Activated CD4-positive, alpha-beta T cell treated with anti-CD3 and anti-CD28 coated beads, Interleukin-2, amount 10 ng/mL, durations not matched to agents 7 days and 5 days (primary cell): ENCODE measurements at places on chromosomes 1 and 21.

GRCh38 chr1:177705839-177706238 is 264.0 kb downstream of the SEC16B start:
- no peaks in the 10 kb centered on the region for H3K4me1 ChIP-seq
- no peaks in the 10 kb centered on the region for H3K36me3 ChIP-seq
- no peak for DNase-seq
- no peaks in the 10 kb centered on the region for H3K27me3 ChIP-seq

DNA sequence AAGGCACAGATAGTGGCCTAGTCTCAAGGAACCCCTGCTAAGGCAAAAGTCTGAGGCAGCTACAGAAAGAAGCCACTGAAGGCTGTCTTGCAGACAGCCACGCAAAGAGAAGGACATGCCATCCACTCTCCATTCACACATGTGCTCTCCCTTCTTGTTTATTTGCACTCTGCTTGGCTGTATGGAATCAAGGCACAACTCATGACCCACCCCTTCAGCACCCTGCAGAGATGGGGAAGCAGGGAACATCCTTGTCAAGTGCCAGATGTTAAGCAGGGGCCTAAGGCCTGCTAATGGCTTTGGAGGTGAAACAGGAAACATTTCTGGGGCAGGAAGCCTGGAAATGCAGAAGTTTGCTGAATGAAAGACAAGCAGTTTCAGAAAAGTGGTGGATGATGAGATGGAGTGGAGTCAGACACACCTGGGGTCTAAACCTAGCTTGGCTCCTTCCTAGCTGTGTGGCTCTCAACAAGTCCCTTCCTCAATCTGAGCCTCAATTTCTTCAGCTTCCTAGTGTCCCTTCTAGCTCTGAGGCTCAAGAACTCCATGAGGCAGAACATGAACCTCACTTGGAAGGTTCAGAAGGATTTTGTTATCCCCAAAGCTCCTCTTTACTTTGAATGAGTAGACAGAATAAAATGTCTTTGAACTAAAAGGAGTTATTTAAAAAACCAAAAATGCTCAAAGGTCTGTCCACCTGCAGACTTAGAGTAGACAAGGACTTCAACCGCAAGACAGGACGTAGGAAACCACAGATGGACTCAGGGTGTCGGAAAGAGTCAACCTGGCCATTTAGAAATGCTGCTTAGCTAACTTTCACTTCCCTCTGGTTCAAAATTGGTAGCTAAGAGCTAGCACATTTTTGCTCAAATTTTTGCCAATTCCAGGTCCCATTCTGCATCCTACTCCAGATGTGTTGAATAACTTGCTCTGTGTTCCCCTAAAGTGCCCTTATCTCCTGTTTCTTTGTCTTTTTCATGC is 283.1 kb downstream of the PLPP3 start:
- H3K27me3 ChIP-seq: no peaks in the 10 kb centered on the region
- no peak for DNase-seq
- no peak overlapping the region for H3K27ac ChIP-seq

DNA sequence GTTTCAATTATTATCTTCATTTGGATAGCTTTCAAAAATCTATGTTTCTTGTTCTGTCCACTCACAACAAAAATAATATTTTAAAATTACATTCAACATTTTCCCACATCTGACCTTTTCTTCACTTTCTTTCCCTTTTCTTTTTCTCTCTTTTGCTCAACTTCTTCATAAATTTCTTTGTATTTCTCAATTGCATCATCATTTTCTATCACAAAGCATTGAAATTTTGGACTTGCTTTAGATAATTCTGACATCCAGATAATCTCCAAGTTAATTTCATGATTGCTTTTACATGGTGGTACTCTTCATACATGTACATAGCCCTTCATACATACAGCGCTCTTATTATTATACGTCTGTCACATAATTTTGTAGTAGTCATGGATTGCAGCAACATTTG is 30.2 kb downstream of the NUF2 start:
- no peak overlapping the region for H3K27ac ChIP-seq
- H3K27me3 ChIP-seq: no peaks in the 10 kb centered on the region
- H3K4me3 ChIP-seq: no peak overlapping the region
- peaks cover 36% of the 10 kb centered on the region for H3K36me3 ChIP-seq

DNA sequence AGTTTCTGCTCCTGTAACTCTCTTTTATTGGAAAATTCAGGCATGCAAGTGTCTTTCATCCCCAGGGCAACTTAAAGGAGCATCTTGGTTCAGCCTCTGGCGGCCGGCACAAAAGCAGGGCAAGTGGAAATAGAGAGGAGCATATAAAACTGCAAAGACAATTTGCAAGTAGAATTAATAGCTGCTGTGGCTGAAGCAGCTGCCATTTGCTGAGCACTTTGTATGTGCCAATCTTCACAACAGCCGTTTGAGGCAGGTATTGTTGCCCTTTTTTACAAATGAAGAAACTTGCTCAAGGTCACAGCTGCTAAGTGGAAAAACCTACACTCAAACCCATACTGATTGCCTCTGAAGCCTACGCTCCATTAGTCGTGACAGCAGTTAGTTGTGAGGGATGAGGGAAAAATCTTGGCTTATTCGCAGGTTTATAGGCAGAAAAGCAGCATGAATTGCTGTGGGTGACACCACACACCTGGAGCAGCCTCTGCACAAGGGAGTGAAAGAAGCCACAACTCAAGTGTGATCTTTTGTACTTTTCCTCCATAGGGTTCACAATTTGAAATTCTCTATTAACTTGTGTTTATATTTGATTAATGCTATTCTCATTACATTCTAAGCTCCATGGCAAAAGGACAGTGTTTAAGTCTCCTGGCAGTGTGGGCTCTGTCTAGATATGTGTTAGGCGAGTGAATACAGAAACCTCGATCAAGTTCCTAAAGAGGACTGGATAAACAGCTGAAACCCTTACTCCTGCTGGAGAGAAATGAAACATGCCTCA is 99.0 kb upstream of the BEND5 start:
- DNase-seq: no peak
- H3K27me3 ChIP-seq: no peaks in the 10 kb centered on the region
- no peak overlapping the region for H3K27ac ChIP-seq
- no peaks in the 10 kb centered on the region for H3K36me3 ChIP-seq
- no peaks in the 10 kb centered on the region for H3K4me1 ChIP-seq
- H3K4me3 ChIP-seq: no peak overlapping the region

DNA sequence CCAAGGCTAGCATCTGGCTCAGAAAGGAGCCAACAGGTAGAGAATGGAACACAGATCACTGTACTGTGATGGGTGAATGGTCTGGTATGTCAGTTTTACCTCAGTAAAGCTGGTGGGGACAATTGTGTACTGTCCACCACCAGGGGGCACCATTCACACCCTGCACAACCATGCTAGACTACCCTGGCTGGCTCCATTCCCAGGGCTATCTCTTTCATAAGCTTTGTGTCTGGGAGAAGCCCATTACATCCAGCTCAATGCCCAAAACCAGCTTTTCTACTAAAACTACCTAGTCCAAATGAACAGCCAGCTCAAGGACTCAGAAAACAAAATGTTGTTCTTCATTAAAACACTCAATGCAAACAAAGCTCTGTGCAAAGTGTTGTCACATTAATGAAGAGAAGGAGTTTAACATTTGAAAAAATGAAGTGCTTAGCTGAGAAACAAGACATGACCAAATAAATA is 62.0 kb upstream of the RASAL2 start:
- DNase-seq: peak; percentile 33
- H3K4me3 ChIP-seq: no peak overlapping the region
- no peaks in the 10 kb centered on the region for H3K36me3 ChIP-seq
- H3K4me1 ChIP-seq: no peaks in the 10 kb centered on the region

DNA sequence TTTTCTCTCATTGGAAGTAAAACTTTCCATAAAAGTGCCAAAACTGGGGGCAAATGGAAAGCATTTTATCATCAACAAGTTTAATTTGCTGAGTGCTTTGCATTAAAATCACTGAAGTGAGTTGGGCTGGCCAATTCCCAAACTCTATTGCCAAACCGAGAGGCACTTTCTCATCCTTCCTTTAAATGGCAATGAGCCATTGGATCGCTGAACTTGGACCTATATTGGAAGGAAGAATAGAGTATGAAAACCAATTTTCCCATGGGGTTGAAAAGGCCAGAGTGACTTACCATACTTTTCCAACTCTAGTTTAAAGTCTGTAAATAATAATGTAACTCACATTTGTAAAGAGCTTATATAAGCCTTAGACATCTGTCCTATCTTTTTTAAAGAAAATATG is 189.1 kb upstream of the C1orf87 start:
- no peaks in the 10 kb centered on the region for H3K4me1 ChIP-seq
- DNase-seq: no peak
- no peaks in the 10 kb centered on the region for H3K36me3 ChIP-seq
- H3K4me3 ChIP-seq: no peak overlapping the region

DNA sequence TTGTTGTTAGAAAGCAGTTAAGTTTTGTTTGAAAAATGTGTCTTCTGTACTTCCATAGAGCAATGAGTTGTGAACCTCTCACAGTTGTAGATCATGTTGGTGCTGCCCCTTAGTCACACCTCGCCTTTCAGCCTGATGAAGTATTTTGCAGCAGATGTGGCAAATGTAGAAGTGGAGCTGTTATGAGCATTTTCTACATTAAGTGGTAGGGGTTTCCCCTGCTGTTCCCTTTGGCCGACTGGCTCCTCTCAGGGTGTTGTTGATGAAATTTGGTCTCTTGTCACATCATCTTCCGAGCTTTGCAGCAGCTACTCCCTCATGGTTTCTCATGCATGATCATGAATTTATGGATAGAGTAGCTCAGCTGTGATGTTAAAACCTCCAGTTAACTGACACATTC is 33.6 kb upstream of the DENND1B start:
- H3K27ac ChIP-seq: no peak overlapping the region
- peaks cover 5% of the 10 kb centered on the region for H3K4me1 ChIP-seq
- no peaks in the 10 kb centered on the region for H3K27me3 ChIP-seq
- H3K4me3 ChIP-seq: no peak overlapping the region
- H3K36me3 ChIP-seq: no peaks in the 10 kb centered on the region

- peak overlapping the region; percentile 95 for H3K27ac ChIP-seq
- H3K36me3 ChIP-seq: peaks cover 23% of the 10 kb centered on the region
- DNase-seq: no peak
- H3K4me1 ChIP-seq: peaks cover 53% of the 10 kb centered on the region
- no peaks in the 10 kb centered on the region for H3K27me3 ChIP-seq
- H3K4me3 ChIP-seq: peak overlapping the region; percentile 93
Observed at GRCh38 chr1:117930484-117930883, 945 bp downstream of the WDR3 start.

GRCh38 chr1:223417444-223417843 is 24.2 kb downstream of the CCDC185 start:
- no peaks in the 10 kb centered on the region for H3K36me3 ChIP-seq
- no peak overlapping the region for H3K4me3 ChIP-seq
- no peak for DNase-seq
- H3K27ac ChIP-seq: no peak overlapping the region
- H3K27me3 ChIP-seq: peaks cover 4% of the 10 kb centered on the region
- H3K4me1 ChIP-seq: no peaks in the 10 kb centered on the region

DNA sequence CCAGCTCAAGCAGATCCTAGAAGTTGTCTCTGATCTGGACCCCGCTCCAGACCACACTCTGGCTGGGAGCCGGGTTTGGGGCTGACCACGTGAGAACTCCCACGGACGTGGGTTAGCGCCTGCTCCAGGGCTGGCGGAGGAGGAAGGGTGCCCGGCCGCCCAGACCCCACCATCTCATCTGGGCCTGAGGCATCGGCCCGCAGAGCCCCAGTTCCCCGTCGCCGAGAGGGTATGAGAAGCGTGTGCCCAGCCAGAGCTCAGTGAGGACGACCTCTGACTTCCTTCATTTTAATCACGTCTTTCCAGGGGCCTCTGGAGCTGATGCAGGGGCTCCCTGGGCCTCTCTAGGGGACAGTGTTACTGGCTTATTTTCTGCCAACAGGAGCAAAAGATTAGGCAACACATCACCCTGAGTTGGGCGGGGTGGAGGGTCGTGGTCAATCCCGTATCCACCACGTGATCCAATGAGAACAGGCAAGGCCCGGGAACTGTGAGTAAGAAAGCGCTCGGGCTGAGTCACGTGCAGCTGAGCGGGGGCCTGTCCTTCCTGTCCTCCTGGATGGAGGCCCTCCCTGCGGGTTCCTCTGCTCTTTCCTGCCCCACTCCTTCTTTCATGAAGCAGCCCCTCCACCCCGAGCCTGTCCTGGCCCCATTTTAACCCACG is 81.1 kb downstream of the SIK1 start:
- H3K4me1 ChIP-seq: peaks cover 2% of the 10 kb centered on the region
- H3K36me3 ChIP-seq: no peaks in the 10 kb centered on the region
- DNase-seq: no peak
- H3K27ac ChIP-seq: peak overlapping the region; percentile 54

- H3K27ac ChIP-seq: peak overlapping the region; percentile 75
- no peaks in the 10 kb centered on the region for H3K36me3 ChIP-seq
Observed at GRCh38 chr1:17581389-17582123, 42.1 kb downstream of the ARHGEF10L start.

GRCh38 chr1:215114154-215114933 is 31.8 kb downstream of the KCNK2 start:
- H3K36me3 ChIP-seq: no peaks in the 10 kb centered on the region
- no peak for DNase-seq
- H3K4me3 ChIP-seq: no peak overlapping the region
- H3K27me3 ChIP-seq: peaks cover 2% of the 10 kb centered on the region
- no peak overlapping the region for H3K27ac ChIP-seq
- H3K4me1 ChIP-seq: no peaks in the 10 kb centered on the region

GRCh38 chr1:109546311-109547109 is 1.9 kb upstream of the GNAI3 start:
- peak overlapping the region; percentile 98 for H3K27ac ChIP-seq
- H3K4me1 ChIP-seq: peaks cover 39% of the 10 kb centered on the region
- DNase-seq: peak; percentile 96
- peak overlapping the region; percentile 96 for H3K4me3 ChIP-seq

- no peak for DNase-seq
- H3K27ac ChIP-seq: no peak overlapping the region
- H3K4me1 ChIP-seq: no peaks in the 10 kb centered on the region
- H3K36me3 ChIP-seq: no peaks in the 10 kb centered on the region
- peaks cover 2% of the 10 kb centered on the region for H3K27me3 ChIP-seq
Observed at GRCh38 chr1:219143735-219144134, 29.9 kb upstream of the LYPLAL1 start.
